ENCODE measurements at places on chromosomes 2 and 18.
A peak's percentile ranks its signal among the peaks of the same experiment; 100 is the strongest.

GRCh38 chr2:104944495-104944894 lies 90.6 kb downstream of the POU3F3 start:
- DNase-seq, result no peak

GRCh38 chr2:197356136-197356535 lies 45.6 kb upstream of the ANKRD44 start:
- DNase-seq, result no peak

GRCh38 chr18:51236225-51236624 lies 38.7 kb upstream of the MEX3C start:
- DNase-seq, result no peak

- no peak for DNase-seq
Measured at GRCh38 chr18:57167617-57168308, 20.9 kb downstream of the BOD1L2 start.

GRCh38 chr2:68908392-68908970 lies 37.3 kb upstream of the BMP10 start:
- DNase-seq, result peak; percentile 76

- DNase-seq, result no peak
Measured at GRCh38 chr18:11004294-11004693, 145.1 kb downstream of the PIEZO2 start.

GRCh38 chr18:42157878-42158277 lies 202.8 kb downstream of the PIK3C3 start:
- DNase-seq, result no peak

GRCh38 chr18:75070235-75070624 lies 138.7 kb downstream of the PTGR3 start:
- DNase-seq, result no peak

- DNase-seq, result no peak
Measured at GRCh38 chr2:23302591-23302990, 82.4 kb upstream of the KLHL29 start.

DNA sequence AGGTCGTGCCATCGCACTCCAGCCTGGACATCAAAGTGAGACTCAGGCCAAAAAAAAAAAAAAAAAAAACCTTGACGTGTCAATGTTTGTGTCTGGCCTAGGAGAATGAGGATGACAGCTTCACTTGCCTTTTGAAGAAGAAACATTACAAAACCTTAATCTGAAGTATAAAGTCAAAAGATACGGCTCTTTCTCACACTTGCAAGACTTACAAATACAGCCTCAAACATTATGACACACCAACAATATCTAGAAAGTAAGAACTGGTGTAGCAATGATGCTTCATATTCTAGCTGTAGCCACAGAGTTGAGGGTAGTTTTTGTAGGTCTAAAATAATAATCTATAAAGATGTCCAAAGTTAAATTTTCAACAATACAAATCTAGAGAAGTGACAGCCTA lies 25.5 kb downstream of the MPPE1 start:
- DNase-seq, result no peak

DNA sequence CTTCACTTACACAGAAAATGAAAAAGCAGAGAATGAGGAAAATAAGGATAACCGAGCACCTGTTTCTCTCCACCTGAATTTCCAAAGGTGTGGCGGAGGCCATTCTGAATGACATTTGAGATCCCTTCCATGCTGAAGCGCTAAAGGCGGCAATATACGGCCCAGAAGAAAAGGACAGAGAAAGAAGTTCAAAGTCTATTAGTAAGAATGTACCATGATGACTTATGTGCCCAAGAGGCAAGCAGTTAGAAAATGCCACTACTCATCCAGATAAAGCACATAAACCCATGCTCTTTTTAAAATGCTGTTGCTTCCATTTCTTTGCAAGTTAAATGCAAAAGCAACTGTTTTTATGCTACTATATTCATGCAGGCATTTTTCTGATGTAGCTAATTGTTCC lies 37.2 kb downstream of the FEZ2 start:
- no peak for DNase-seq

DNA sequence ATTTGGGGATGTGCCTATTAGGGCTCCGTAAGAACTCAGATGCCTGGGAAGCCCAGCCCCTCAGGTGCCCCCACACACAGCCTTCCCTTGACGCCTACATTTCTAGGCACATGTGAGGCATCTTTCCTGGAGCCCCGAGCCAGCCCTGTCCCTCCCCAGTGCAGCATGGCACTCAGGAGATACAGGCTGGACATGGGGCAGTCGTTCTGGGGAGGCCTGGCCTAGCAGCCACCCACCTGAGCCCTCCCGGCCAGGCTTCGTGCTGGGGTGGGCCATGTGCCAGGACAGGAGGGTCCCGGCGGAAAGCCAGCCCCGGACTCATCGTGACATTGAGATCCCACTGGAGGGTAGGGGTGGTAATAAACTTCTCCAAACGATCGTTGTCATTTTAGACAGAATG lies 15.2 kb downstream of the BOK start:
- DNase-seq, result no peak

GRCh38 chr2:162710287-162710890 lies 128.2 kb downstream of the KCNH7 start:
- no peak for DNase-seq

DNA sequence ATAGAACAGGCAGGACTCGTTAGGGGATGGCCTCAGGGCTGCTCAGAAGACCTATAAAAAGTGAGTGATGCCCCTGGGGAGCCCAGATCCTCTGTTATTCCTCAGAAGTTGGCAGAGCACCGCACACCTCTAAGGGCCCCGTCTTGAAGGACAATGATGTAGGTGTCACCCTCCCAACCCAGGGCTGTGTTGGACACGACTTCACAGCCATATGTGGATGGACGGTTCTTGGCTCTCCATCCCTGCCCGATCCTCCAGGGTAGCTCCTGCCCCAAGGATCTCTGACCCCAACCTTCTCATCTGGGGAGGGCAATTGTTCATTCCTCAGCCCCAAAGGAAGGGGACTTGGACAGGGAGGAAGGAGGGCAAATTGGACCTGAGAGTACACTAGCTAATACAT lies 246.1 kb downstream of the DYSF start:
- DNase-seq, result no peak

DNA sequence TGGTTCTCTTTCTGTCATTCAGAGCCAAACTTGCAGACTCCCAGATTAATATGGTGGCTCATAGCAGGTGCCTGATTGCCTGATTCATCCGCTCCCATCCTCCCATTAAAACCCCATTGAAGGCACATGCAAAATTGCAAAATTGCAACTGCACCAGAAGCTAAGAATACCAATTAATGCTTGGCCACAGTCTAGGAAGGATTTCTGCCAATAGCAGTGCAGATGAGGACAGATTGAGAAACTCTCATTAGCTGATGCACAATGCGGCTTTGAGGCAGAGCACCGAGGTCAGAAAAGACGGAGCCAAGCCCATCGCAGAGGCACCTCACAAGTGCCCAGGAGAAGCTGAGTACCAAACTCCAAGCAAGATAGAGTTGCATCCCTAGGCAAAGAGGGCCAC lies 172.8 kb downstream of the ARL4C start:
- DNase-seq, result no peak

DNA sequence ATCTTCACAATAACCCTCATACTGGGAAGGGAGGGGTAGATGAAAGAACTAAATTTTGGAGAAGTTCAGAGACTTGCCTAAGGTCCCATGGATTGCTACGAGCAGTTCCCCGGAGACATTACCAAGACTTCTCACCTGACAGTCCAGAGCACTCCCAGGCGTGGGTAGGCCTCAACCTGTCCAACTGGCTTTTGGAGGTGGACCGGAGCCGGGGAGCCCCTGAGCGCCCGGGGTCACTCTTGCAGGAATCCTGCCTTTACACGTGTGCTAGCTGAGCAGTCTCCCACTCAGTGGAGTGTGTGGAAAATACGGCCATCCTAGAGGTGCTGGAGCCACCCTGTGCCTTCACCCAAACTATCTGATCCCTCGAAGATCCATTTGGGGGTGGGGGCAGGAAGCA lies 8.0 kb downstream of the POMC start:
- no peak for DNase-seq

- DNase-seq, result no peak
Measured at GRCh38 chr2:108918941-108919341, 70.1 kb downstream of the EDAR start.

GRCh38 chr18:75170022-75170789 lies 38.7 kb downstream of the PTGR3 start:
- DNase-seq, result no peak

- no peak for DNase-seq
Measured at GRCh38 chr2:189543367-189543766, 37.2 kb downstream of the SLC40A1 start.

- DNase-seq, result no peak
Measured at GRCh38 chr2:187105218-187105617, 256.2 kb upstream of the ZSWIM2 start.

DNA sequence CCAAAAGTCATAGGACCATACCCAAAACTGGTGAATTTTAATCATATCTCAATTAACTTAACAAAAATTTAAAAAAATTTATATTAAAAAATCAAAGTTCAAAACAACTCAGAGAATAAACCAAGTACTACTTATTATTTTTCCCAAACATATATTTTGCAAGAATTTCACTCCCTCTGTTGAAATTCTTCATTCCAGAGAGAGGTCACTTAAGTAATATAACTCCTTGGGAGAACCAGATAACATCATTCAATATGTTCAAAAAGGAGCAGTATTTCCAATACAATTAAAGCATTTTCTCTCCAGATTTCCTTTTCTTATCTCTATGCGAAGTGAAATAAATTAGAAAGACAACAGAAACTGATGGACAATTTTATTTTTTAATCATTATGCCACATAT lies 165.9 kb upstream of the RND3 start:
- no peak for DNase-seq

DNA sequence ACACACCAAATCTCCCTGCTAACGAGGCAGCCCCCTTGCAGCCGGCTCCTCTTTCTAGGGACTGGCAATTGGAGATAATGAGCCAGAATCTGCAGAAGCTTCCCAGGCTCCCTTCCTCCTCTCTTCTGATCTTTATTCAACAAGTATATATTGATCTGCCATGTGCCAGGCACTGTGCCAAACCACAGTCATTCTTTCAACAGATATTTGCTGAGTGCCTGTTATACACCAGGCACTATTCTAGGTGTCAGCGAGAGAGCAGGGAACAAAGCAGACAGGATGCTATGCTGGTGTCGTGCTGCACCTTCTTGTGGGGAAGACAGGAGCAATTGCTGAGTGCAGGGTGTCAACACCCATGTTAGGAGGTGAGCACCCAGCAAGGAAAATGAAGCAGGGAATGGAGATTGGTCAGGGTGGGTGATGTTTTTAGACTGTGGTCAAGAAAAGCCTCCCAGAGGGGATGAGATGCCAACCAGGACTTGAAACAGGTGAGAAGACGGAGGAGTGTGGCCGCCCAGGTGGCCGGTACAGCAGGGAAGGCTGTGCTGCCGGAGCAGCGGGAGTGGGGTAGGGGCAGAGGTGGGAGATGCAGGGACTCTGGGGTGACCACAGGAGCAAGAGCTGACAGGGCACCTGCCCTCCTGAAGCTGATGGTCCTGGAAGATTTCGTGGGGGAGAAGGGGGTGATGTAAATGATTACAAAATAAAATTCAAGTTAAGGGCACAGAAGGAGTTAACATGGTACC lies 307.6 kb upstream of the RAB12 start:
- DNase-seq, result no peak

GRCh38 chr2:85750587-85751575 lies 2.9 kb upstream of the ATOH8 start:
- DNase-seq, result peak; percentile 51

DNA sequence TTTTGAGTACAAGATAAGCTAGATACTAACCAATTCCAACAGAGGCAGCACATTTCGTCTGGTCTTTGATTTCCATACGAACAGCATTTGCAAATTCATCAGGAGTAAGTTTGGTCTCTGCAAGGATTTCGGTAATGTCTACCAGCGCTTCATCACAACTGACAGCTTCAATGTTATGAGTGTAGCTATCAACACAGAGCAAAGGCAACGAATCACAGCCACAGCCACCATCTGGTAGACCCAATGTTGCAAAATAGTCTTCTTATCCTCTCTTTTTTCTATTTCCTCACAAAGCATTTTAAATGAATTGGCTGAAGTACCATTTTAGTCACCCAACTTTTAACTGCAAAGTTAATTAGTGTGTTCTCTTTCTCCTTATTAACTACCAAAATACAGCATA lies 68.3 kb downstream of the REV1 start:
- no peak for DNase-seq

DNA sequence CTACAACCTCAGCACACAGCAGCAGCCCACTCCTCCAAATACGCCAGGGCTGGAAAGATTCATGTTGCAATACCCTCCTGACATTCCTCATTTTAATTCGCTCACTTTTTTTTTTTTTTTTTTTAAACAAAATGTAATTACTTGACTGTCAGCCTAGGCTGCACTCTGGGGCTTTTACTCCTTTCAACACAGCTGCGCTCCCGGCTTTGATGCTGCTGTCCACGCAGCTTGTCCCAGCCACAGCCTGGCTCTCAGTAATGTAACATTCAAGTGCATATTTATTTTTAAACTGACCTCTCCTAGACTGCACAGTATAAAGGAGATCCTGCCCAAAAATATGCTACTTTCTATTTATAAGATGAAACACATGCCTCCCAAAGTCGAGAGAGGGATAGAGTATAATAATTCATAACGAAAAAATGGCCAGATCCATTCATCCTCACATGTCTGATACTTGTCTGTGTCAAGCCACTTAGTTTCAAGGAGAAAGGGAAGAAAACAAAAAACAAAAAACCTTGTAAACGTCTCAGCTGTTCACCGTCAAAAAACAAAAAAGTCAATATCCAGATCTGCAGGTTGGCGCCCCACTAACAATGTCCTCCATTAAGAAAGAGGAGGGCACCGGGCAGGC lies 949 bp downstream of the CDC42EP3 start:
- no peak for DNase-seq

GRCh38 chr18:58362829-58363271 lies 266.0 kb downstream of the ALPK2 start:
- DNase-seq, result no peak

GRCh38 chr2:190328573-190329147 lies 9.0 kb upstream of the HIBCH start:
- no peak for DNase-seq

GRCh38 chr2:241803387-241804325 lies 5.3 kb upstream of the NEU4 start:
- DNase-seq, result no peak

- DNase-seq, result no peak
Measured at GRCh38 chr2:241629762-241630435, 7.1 kb downstream of the THAP4 start.

DNA sequence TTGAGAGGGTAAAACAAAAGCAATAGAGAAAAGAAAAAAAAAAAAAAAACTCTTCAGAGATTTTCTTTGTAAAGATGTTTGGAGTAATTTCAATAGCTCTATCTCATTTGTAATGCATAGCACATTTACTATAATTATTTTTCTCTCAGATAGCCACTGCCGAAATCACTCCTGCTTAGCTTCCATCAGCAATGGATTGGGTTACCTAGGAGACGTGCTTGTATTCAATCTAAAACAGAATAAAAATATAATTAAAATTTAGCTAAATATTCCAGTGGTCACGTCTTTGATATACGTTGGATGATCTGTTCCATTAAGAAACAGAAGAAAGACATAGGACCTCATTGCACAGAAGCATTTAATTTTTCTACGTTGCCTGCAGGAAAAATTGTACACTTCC lies 1435.7 kb upstream of the DDX18 start:
- no peak for DNase-seq

- no peak for DNase-seq
Measured at GRCh38 chr2:127700527-127701192, 637 bp upstream of the SFT2D3 start.

- DNase-seq, result no peak
Measured at GRCh38 chr2:10963155-10963554, 51.4 kb downstream of the KCNF1 start.

All from CD8-positive, alpha-beta T cell (primary cell).